Activated CD4-positive, CD25-positive, alpha-beta regulatory T cell (primary cell): ENCODE measurements at places on chromosomes 12 and 14.
A peak's percentile ranks its signal among the peaks of the same experiment; 100 is the strongest.

DNA sequence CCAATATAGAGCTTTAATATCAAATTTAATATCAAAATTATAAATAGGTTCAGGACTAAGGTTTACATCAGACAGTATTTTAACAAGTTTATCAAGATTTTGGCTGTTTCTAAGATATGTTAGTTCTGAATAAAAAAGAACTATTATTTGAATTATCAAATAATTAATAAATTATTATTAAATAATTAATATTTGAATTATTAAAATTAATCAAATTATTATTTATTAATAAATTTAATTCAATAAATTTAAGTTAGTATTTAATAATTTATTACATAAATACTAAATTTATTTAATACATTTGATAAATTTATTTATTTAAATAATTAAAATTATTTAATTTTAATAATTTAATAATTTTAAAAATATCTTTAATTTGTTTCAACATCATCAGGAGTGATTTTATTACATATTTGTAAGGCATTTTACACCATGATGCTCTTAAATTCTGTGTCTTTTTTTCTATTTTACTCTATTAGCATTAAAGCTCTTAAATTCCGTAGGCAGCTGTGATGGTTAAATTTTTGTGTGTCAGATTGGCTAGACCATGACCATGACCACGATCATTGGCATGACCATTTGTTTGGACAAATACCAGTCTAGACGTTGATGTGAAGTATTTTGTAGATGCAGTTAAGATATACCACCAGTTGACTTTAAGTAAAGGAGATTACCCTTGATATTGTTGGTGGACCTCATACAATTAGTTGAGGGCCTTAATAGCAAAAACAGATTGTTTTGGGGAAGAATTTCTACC, 82.6 kb downstream of the BBS10 start:
- DNase-seq = no peak

DNA sequence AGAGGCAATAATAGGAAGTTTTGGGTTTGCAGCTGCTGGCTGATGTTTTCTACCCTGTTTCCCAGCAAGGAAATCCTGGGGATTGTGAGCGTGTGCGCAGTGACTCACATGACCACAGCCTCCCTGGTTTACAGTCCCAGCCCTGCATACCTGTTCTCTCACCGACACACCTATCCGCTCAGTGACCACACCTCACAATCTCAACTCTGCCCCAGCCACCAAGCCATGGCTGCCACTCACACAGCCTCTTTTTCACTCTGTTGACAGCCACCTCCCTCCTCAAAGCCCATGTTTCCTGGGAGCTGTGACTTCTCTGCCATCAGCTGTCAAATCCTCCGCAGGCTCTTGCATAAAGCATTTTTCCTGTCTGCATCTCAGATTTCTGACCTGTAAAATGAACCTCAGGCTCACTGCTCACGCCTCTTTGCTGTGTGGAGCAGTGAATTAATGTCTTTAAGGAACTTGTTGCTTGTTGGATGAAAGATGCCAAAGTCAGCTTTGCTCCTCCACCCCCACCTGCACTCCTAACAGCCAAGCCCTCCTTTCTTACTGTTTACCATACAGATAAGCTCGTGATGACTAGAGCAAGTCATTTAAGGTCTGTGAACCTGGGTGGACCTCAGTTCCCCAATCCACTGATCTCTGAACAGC, 43.5 kb downstream of the B4GALNT3 start:
- DNase-seq = no peak

DNA sequence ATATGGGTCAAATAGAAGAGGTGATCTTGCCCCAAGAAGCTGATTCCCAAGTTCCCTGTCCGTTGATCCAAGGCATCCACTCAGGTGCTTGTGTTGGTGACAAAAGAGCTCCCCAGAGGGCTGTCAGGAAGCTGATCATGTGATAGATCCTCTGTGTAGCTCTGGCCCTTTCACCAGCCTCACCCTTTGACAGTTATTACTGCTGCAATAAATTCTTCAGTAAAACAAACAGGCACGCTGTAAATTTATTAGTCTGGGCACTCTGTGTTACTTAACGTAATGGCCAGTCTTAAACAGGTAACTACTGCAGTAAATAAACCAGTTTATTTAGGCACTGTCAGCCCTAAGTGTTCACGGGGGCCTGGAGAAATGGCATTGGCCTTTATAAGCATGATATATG, 473.9 kb downstream of the BCL11B start:
- no peak for DNase-seq

- DNase-seq = no peak
Measured at GRCh38 chr14:71734885-71735284, 197.3 kb upstream of the RGS6 start.

DNA sequence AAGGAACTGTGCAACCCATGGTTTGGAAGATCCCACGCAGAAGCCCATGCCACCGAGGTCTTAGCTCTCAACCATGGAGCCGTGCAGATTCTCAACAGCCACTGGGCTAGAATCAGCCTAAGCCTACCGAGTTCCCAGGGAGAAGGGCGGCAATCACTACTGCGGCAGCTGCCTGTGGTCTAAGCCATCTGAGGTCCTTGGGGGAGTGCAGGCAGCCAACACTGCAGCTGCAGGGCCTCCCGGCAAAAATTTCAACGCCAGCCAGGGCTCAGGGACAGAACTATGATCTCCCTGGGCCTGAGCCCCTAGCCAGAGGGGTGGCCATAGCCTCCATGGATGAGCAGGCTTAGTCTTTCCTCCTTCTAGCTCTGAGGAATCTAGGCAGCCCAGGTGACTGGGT, 156.8 kb upstream of the CLEC14A start:
- DNase-seq = no peak

DNA sequence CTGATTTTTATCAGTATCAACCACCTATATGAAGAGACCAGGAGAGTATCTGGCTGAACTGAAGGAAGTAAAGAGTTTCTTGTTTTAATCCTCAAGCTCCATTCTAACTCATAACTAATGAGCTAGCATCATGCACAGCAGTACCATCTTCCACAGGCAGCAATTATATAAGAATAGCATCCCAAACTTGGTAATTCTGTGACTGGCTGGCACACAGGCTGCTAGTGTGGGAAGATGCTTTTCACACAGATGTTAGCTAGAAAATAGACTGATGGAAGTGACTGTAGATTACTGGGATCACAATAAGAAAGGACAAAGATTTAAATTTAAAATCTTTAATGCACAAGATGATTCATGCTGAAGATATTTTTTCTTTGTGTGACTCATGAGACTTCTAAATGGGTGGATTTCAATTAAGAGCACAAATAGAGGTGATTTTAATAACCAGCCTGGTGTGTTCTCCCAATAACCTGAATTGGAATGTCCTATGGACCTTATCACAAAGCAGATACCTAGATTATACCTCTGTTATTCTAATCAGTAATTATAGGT, 417.7 kb upstream of the ATXN7L3B start:
- no peak for DNase-seq

- DNase-seq = no peak
Measured at GRCh38 chr14:71304690-71305089, 397.4 kb downstream of the PCNX1 start.

DNA sequence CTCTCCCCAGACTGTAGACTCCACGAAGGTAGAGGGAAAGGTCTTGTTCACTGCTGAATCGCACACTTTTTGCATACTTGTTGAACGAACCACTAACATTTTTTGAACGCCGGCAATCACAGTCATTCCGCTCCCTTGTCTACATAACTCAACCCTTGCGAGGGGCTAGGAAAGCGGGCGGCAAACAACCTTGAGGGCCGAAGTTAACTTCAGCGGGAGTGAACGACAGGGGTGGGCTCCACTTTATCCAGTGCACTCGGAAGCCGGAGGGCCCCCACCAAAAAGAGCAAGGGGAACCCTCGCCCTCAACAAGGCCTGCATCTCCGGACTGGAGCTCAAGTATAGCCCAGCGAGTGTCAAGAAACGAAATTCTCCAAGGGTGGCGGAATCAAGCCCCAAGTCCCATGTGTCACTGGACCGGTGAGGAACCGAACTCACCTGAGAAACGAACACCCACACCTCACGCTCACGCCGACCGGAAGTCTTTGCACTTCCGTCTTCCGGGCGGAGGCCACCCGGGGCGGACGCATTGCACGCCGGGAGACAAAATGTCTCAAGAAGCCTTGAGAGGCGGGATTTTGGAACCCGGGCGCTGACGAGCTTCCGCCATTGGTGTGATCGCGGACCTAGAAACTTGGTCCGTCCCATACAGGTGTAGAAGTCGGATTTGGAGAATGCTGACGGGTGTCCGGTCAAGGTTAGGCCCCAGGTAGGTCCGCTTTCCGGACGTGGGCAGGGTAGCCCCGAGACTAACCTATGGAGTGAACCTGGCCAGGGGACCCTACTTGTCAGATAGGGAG, at the start of gene LLPH:
LLPH (minus strand) TSS at position 484 of the 800 bp plus-strand sequence. CDS start 1,644 bp downstream, outside the sequence.
- DNase-seq = peak; percentile 78

GRCh38 chr12:78739653-78740052, 124.9 kb upstream of the SYT1 start:
- no peak for DNase-seq

DNA sequence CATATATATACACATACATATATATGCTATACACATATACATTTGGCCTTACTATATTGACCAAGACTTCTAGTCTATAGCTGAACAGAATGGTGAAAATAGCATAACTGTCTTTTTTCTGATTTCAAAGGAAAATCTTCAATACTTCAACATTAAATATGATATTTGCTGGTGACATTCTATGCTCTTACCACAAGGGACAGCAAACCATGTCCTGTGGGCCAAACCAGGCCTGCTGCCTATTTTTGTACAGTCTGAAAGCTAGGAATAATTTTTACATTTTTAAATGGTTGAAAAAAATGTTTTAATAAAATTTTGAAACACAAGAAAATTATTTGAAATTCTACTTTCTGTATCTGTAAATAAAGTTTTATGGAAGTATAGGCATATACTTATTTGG, 63.6 kb downstream of the EML5 start:
- no peak for DNase-seq

DNA sequence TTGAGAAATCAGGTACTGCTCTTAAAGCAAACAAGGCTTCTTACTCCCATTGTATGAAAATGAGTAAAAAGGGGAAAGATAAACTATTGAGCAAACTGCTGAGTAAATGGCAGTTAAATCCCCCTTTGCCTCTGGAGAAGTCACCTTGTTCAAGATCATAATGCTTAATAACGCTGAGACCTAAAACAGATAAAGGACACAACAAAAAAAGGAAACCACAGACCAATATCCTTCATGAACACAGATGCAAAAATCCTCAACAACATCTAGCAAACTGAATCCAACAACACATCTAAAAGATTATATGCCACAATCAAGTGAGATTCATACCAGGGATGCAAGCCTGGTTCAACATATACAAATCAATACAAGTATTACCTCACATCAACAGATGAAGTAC, 109.0 kb upstream of the MDM1 start:
- no peak for DNase-seq

DNA sequence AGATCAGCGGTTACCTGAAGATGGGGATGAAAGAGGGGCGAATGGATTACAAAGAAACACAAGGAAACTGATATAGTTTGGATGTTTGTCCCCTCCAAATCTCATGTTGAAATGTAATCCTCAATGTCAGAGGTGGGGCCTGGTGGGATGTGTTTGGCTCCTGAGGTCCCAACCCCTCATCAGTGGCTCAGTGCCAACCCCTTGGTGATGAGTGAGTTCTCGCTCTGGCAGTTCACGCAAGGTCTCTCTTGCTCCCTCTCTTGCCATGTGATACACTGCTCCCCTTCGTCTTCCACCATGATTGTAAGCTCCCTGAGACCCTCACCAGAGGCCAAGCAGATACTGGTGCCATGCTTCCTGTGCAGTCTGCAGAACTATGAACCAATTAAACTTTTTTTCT, 28.0 kb downstream of the ITGA7 start:
- no peak for DNase-seq

- DNase-seq = no peak
Measured at GRCh38 chr12:54521293-54522060, 23.9 kb downstream of the NCKAP1L start.

GRCh38 chr12:131327521-131328488, 374.1 kb downstream of the ADGRD1 start:
- no peak for DNase-seq

DNA sequence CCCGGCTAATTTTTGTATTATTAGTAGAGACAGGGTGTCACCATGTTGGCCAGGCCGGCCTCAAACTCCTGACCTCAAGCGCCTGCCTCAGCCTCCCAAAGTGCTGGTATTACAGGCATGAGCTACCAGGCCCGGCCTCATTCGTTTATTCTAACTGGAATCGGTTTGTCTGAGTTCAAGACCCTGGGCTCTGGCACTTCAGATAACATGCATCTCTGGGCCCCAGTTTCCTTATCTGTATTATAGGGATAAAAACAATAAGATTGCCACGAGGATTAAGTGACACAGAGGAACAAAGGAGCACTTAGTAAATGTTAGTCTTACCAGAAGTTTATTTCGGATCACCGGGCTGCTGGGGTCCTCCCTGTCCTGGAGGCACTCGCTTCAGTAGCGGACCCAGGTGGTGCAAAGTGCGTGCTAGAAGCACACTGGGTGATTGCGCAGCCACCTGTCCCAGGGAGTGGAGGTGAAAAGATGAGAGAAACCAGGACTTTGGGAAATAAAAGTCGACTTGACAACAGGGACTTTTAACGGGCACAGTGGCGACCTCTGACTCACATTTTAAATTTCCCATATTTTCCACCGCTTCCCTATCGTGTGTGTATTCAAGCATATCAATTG, 37.5 kb downstream of the ACACB start:
- no peak for DNase-seq

DNA sequence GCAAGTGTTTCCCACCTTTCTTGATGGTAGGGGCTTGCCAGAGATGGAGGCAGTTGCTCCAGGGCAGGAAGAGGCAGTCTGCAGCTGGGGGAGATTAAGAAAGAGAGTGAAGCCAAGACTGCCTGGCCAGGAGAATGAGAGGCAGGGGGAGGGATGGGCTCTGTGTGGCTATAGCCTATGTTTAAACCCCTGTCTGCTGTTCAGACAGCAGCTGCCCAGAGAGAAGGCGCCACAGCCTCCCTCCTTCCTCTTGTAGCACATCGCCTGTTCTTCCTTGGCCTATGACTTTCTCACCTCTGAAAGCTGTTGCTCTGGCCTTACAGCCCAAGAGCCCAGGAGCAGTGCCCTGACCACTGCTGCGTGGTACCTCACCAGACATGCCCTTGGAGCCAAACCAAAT, 61.7 kb downstream of the EMP1 start:
- no peak for DNase-seq

DNA sequence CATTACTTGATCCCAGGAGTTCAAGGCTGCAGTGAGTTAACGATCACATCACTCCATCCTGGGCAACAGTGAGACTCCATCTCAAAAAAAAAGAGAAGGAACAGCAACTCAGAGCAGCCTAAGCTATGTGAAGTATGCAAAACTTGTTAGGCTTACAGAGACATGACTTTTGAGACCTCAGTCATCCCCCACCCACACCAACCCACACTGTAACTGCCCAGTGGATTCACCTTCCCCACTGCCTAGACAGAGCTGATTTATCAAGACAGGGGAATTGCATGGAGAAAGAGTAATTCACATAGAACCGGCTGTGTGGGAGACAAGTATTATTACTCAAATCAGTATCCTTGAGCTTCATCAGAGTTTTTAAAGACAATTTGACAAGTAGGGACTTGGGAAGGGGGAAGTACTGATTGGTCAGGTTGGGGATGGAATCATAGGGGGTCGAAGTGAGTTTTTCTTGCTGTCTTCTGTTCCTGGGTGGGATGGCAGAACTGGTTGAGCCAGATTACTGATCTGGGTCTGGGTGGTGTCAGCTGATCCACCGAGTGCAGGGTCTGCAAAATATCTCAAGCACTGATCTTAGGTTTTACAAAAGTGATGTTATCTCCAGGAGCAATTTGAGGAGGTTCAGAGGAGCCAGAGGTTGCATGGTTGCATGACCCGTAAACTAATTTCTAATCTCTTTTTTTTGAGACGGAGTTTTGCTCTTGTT, 6.2 kb upstream of the WDR89 start:
- DNase-seq = no peak

- DNase-seq = no peak
Measured at GRCh38 chr12:75130811-75131210, 78.8 kb downstream of the KCNC2 start.
